Peyer's patch (tissue), 4 donors: ENCODE measurements at places on chromosomes 6 and 20.
A peak's percentile ranks its signal among the peaks of the same experiment; 100 is the strongest.

- DNase-seq, result no peak
These were observed 166.3 kb upstream of the STXBP5 start for GRCh38 chr6:147037881-147038280.

- no peak for DNase-seq
These were observed 151.7 kb upstream of the OLIG3 start for GRCh38 chr6:137645850-137646249.

DNA sequence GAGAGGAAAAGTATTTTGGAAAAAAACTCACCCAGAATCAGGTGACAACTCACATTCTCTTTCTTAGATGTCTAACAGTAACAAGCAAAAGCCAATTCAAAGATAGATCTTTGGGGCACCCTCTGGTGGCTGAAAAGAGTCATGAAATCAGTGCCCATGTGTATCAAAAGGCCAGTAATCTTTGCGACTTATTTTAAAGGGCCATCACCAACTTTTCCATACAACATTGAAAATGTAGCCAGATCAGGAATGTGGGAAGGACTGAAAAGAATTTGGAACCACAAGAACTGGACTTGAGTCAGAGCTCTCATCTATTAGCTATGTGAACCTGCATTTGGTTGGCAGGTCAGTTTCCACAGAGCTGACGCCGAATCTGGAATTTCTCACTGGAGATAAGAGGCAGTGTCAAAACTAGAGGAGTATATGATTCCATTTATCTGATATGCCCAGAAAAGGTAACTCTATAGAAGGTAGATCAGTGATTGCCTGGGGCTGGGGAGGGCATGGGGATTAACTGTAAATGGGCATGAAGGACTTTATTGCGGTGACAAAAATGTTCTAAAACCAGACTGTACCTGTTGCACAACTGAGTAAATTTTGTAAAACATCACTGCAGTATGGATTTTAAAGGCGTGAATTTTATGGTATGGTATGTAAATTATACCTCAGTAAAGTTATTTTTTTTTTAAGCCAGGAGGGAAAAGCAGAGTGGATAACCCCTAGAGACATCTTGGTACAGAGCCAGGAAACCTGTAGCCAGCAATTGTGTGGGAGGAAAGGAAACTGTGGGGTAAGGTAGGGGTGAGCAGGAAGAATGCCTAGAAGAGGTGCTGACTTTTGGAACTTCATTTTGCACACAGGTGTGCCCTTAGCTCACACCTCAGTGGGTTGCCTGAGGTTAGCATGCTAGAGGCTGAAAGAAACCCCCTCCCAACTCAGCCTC lies 117.1 kb upstream of the ASF1A start:
- peak; percentile 66 for DNase-seq

- DNase-seq, result no peak
These were observed 18.6 kb downstream of the SLC9A8 start for GRCh38 chr20:49831022-49831769.

DNA sequence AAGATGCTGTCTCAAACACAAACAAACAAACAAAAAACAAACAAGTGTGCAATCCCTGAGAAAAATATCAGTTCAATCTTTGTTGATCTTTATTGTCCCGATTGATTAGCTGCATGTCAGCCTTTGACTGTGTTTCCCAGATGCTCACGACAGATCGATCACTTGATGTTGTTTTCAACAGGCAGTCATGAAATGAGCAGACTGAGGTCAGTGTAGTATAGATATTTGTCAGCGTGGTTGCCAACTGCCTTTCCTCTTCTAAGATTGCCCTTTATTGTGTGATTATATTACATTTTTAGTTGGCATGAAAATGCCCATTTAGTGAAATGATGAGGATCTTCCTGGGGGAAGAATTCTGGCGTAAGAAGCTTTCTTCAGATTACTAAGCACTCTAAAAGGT lies 25.6 kb downstream of the UTRN start:
- no peak for DNase-seq

DNA sequence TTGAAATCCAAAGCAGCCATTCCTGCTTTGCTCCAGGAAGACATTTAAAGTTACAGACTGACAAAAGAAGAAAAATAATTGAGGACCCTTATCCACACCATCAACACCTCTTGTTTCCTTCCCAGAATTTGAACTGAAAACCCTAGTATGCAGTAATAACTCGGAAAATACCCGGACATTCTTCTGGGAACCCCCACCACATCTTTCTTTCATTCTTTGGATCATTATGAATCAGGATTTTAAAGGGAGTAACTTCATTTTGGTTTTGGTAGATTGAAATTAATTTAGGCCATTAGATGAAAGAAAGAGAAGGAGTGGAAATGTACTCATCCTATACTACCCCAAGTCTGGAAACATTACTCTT lies 213.8 kb upstream of the MARCKS start:
- DNase-seq, result no peak

GRCh38 chr6:138088326-138088762 lies 18.9 kb downstream of the PERP start:
- no peak for DNase-seq

GRCh38 chr6:169803271-169803811 lies 51.9 kb downstream of the ERMARD start:
- DNase-seq, result no peak

- DNase-seq, result no peak
These were observed 17.4 kb upstream of the KIFC1 start for GRCh38 chr6:33373960-33374910.

GRCh38 chr6:100035873-100036653 lies 42.0 kb upstream of the MCHR2 start:
- no peak for DNase-seq

GRCh38 chr6:148441454-148441911 lies 98.8 kb downstream of the SASH1 start:
- DNase-seq, result no peak

- no peak for DNase-seq
These were observed 41.7 kb upstream of the PIM1 start for GRCh38 chr6:37127961-37128862.

GRCh38 chr20:62873280-62873679 lies 11.7 kb upstream of the TCFL5 start:
- DNase-seq, result no peak

DNA sequence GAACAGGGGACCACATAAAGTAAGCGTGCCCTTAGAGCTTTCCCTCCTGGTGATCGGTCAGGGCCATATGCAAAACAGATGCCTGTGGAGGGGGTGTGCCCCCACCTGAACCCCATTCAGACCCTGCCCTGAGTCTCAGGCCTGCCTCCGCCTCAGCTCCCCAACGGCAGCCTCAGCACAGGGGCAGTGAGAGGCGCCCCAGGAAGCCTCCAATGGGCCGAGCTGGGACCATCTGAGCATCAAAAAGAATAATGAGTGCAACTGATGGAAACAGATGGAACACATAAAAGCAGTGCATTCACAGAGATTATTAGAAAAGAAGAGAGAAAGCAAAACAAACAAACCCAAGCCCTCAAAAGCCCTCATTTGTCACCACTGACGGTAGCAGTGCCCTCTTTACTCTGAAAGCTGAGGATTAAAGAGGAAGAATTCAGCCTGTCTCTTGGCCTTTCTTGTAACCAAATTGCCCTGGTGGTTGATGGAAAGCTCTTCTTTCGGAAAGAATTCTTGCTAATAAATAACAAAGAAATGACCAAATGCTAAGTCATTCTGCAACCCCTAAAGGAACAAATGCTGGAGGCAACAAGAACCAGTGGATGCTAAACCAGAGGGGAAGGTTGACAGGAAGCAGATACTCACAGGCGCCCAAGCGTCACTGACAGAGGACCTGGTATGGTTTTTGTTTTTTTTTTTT lies 6.8 kb downstream of the ADISSP start:
- no peak for DNase-seq

DNA sequence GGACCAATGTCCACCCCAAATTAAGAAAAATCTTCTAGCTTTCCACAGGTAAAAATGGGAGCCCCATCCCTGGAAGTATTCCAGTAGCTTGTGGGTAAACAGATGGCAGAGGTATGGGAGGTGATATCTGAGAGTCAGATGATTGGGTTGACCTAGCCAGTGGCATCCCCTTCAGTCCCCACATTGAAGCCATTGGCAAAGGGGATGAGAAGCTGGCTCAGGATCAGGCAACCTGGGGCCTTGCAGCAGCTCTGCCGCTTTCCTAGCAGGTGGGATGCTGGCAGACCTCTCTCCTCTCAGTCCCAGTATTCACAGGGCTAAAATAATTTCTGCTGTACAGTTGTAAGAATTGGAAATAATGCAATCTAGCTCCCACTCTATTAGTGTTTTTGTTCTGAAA lies 108.9 kb upstream of the KCNG1 start:
- DNase-seq, result no peak

GRCh38 chr6:7203939-7204338 lies 96.2 kb downstream of the RREB1 start:
- no peak for DNase-seq

DNA sequence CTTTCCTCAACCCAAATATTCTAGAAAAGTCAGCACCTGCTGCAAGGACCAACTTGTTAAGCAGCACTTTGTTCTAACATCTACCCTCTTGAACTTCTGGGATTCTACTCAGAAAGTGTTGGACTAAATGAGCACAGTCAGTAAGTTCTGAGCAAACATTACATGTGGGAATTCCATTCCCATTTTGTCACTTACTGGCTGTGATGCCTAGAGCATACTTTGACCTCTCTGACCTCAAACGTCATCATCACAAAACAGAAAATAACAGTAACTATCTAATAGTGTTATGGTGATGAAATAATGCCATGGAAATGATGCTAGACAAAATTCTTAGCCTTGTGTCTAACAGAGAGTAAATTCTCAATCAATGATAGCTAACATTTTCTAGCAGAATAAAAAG lies 829.4 kb downstream of the EPHA7 start:
- DNase-seq, result no peak

- no peak for DNase-seq
These were observed 20.1 kb downstream of the SRC start for GRCh38 chr20:37365760-37366638.

- DNase-seq, result no peak
These were observed 2.6 kb upstream of the COL19A1 start for GRCh38 chr6:69863766-69864165.

DNA sequence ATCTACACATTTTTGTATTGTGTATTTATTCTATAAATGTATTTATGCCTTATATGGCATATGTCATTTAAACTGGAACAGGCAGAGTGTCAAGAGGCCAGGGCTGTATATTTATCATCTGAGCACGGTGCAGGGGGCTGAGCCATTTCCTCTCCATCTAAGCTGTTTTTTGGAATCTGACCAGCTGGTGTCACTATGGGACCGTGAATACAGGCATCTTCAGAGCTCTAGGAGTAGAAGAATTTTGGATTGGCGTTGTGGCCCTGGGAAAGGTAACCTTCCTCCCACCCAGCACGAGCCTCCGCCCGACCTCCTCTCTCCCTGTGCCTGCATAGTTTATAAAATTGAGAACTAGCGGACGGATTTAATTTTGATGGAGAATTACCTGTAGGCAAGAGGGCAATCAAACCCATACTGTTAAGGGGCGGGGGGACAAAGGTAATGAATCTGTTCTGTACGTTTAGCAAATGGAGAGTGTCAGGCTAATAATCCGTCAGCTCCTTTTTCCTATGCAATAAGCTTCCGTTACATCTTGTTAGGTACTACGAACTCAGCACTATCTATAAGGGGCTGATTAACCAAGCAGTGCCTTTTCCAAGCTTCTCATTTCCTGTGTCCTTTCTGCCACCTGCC lies 29.0 kb upstream of the EEF1E1 start:
- no peak for DNase-seq

GRCh38 chr6:150891888-150892485 lies 26.5 kb downstream of the MTHFD1L start:
- peak; percentile 68 for DNase-seq

DNA sequence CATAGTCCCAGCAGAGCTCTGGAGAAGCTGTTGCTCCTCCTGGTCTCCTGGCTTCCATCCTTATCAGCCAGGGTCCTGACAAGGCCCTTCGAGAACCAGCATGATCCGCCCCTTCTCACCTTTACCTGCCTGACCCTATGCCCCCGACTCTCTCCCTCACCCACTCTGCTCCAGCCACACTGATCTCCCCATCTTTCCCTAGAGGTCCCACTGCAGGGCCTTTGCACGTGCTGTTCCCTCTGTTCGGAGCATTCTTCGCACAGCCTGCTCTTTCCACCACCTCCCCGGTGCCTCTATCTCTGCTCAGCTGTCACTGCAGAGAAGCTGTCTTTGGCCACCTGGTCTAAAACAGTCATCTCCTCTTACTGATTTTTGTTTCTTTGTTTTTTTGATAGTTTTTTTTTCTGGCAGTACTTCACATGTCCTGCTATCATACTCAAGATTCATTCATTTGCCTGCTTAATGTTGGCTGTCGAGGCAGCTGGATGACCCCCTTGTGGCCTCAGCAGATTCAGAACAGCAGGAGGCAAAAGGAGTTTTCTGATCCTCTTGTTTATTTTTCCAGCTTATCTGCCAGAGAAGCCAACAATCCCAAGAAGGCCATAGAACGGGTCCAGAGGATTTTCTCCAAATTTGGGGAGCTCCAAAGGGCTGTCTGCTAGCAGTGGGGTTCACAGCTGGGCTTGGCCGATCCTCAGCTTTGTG lies 1.6 kb upstream of the PTGIS start:
- no peak for DNase-seq

GRCh38 chr6:22068561-22069305 lies 228.1 kb downstream of the PRL start:
- DNase-seq, result no peak
